ENCODE measurements at places on chromosomes 12 and 14.

- no peak for DNase-seq
These were observed 180.1 kb upstream of the ARID2 start for GRCh38 chr12:45549337-45549902.

DNA sequence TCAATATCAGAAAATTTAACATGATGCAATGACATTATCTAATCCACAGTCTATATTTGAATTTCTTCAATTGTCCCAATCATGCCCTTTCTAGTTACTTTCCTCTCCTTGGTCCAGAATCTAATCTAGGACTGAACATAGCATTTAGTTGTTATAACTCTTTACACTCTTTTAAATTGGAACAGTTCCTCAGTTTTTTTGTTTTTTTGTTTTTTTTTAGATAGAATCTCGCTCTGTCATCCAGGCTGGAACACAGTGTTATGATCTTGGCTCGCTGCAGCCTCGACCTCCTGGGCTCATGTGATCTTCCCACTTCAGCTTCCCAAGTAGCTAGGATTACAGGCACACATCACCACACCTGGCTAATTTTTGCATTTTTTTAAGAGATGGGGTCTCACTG is 63.1 kb downstream of the RERG start:
- DNase-seq, result no peak

DNA sequence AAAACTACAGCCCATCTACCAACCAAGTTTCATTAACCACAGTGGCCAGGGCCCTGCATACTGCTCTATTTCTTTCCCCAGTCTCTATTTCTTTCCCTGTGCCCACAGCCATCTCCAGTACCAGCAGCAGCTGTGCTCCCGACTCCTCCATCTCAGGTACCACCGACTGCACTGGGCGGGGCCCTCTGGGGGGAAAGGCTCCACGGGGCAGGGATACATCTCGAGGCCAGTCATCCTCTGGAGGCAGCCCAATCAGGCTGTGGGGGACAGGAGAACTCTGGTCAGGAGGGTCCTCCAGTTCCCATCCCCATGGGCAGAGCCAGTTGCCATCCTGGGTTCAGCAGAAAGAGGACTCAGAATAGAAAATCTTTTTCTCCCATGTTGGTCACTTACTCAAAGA is 3.0 kb downstream of the CDK4 start:
- DNase-seq, result no peak

- no peak for DNase-seq
These were observed at the start of gene CRIP2 for GRCh38 chr14:105474483-105475268. Gene CRIP2 (plus strand): TSS chr14:105474821. CDS start chr14:105474863, 42 bp downstream.

DNA sequence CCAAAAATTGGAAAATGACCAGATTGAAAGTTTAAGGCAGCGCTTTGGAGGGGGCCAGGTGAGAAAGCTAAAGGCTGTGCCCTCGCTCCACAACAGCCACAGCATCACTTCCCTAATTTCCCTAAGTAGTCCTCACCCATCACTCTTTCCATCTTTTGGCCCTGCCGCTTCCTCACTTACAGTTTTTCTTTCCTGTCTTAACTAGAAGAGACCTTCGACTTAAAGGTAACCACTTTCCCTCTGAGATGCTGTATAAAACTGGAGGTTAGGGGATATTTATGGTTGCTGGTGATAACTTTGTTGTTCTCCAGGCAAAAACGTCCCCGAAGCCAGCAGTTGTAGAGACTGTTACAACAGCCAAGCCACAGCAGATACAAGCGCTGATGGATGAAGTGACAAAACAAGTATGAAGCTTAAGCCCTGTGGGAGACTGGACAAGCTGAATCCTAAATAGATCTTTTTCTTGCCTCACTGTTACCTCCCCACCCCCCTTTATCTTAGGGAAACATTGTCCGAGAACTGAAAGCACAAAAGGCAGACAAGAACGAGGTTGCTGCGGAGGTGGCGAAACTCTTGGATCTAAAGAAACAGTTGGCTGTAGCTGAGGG is 4.3 kb downstream of the DDIT3 start:
- DNase-seq, result no peak

DNA sequence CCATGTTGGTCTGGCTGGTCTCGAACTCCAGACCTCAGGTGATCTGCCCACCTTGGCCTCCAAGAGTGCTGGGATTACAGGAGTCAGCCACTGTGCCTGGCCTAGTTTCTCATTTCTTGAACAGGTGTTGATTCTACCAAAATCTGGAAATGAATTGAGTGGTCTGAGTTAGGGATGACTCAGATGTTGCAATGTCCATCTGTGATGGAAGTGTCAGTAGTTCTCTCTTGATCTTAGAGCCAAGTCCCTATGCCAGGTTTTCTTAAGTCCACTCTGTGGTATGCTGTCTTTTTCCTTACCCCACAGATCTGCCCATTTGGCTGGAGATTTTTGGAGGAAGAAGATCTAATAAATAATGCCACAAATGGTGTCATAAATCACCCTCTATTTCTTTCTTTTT is 12.6 kb downstream of the SNAPC1 start:
- no peak for DNase-seq

- no peak for DNase-seq
These were observed 46.7 kb upstream of the EVL start for GRCh38 chr14:100018482-100018881.

- DNase-seq, result no peak
These were observed 1630.4 kb upstream of the SEL1L start for GRCh38 chr14:83164016-83164415.

GRCh38 chr14:32244404-32244803 is 41.3 kb upstream of the RNU6-8 start:
- DNase-seq, result no peak

- DNase-seq, result no peak
These were observed 94.3 kb downstream of the RFLNA start for GRCh38 chr12:124389138-124389724.

GRCh38 chr12:60052483-60052882 is 456.7 kb downstream of the SLC16A7 start:
- DNase-seq, result no peak

DNA sequence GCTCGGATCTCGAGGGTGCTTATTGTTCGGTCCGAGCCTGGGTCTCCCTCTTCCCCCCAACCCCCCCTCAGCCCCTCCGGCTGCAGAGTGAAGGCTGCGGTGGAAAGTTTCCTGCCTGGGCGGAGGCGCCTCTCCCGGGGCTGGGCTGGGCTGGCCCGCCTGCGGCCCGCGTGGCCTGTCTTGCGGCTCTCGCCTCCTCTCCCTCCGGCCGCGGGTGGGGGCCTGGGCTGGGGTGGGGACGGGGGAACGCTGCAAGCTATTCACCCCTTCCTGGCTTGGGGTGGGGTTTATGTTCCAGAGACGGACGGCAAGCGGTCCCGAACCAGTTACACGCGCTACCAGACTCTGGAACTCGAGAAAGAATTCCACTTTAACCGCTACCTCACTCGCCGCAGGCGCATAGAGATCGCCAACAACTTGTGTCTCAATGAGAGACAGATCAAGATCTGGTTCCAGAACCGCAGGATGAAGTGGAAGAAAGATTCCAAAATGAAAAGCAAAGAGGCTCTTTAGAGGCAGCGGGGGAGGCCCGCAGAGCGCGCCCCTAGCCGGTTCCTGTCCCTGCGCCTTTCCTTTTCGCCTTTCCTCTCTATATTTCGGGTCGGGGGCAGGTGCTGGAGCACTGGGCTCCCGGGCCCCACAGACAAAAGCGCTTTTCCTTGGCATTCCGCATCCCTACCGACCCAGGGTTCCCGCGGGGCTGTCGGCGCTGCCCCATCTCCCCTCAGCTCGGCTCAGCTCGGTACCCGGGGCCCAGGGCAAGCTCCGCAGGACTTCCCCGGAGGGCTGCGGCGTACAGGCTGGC is 1.3 kb downstream of the HOXC5 start:
- DNase-seq, result no peak

Measured in esophagus squamous epithelium (tissue), 5 donors.